Fibroblast of villous mesenchyme (primary cell): ENCODE measurements at places on chromosomes 2 and 18.
A peak's percentile ranks its signal among the peaks of the same experiment; 100 is the strongest.

DNA sequence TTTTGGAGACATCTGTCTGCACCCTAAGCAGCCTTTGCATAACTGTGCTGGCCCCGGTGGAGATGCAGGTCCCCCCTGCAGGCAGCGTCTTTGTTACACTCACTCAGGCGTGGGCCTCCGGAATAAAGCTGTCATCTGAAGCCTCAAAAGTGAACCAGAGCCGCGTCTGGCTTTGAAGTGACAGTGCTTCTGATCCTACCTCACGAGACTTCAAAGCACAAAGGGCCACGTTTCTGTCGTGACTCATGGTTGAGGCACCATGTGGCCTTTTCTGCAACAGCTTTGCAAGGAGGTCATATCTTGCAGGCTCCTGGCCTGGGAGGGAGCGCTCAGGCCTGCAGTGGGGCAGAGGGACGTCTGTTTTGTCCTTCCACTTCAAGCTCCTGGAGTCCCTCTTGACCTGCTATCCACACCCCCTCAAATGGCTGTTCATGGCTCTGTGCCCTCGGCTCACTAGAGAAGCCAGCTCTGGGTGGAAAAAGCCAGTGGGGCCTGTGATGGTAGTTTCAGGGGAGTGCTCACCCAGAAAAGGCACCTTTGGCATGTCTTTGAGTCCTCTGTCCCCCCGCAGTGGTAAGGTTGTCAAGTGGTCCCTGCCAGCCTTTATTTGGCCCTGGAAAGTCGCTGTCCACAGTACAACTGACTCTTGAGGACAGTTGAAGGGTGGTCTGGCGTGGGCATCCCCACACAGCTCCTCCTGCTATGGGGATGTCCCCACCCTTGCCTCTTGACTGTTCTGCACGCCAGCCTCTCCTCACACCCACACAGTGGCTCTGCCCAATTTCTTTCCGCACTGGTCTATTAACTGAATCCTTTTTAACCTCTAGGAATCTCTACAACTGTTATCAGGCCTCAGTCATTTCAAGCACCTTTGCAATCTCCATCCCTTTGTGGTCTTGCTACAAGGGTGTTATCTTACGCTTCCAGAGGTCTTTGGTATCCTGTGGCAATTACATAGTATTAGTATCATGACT, 19.3 kb downstream of the GPR55 start:
- DNase-seq = peak; percentile 27

DNA sequence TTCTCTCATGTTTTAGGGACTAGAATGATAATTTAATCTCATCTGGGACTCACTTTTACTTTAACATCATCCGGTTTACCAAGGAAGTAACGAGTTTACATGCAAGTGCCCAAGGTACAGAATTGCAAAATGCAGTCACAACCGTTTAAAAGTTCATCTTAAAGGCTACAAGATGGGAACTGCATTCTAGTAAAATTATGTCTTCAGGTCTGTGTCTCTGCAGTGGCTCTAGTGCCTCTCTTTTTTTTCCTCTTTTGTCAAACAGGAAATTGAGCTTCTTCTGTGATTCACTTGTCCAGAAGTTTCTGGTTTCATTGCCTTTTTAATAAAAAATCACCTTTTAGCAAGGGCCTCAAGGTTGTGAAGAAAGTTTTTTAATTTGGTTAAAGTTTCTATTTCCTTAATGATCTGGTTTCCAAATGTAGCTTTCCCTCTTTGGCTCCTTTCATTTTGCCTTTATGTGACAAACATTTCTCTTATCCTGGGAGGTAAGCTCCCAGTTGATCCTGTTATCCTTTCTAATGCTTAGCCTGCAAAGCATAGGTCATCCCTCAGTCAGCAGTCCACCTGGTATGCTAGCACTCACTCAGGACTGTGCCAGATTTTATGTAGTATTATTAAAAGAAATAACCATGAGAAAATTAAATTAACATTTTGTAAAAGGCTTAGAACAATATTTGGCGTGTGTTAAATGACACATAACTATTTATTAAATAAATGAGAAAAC, 2.4 kb downstream of the GLS start:
- DNase-seq = peak; percentile 35

DNA sequence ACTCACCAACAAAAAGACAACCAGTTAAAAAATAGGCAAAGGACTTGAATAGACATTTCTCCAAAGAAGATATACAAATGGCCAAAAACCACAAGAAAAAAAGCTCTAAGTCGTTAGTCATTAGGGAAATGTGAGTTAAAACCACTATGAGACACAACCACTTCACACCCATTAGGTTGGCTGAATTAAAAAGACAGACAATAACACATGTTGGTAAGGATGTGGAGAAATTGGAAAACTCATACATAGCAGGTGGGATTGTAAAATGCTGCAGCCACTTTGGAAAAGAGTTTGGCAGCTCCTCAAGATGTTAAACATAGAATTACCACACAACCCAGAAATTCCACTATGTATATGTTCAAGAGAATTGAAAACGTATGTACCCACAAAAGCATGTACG, 117.6 kb upstream of the SPATS2L start:
- DNase-seq = no peak

GRCh38 chr2:15893689-15894480, 46.5 kb upstream of the MYCN start:
- DNase-seq = no peak

- no peak for DNase-seq
These were observed 55.4 kb upstream of the RAPH1 start for GRCh38 chr2:203590496-203590895.

DNA sequence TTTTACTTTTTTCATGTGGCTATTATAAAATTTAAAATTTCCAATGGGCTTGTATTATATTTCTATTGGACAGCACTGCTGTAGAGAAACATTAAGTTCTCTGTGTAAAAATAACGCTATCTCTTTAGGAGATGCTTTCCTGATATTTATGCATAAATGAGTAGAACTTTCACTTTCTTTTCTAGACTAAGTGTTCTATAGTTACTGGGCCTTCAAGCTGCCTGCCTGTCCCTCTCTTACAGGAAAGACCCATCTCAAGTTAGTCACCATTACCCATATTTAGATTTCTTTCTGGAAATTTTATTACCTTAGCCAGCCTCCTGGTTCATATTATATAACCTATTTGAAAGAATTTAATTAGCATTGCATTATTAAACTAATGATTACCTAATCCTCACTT, 4.8 kb downstream of the ITGA4 start:
- DNase-seq = peak; percentile 34

- DNase-seq = no peak
These were observed 324.8 kb upstream of the CHAC2 start for GRCh38 chr2:53442783-53443182.

- DNase-seq = no peak
These were observed 715.5 kb downstream of the CNTNAP5 start for GRCh38 chr2:124740636-124741035.
